ENCODE measurements at places on chromosomes 1 and 21.

DNA sequence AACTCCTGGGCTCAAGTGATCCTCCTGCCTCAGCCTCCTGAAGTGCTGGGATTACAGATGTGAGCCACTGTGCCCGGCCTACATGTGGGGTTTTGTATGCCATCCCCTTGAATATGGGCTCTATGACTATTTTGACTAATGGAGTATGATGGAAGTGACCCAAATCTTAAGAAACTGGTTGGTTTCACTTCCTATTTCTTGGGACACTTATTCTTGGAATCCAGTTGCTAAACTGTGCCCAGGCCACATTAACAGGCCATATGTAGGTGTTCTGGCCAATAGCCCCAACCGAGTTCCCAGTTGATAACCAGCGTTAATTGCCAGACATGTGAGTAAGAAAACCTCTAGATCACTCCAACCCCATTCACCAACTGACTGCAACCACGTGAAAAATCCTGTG lies 36.3 kb upstream of the CLIC4 start:
- DNase-seq: no peak

- no peak for DNase-seq
Observed at GRCh38 chr1:56958526-56958925, 7.3 kb downstream of the C8B start.

- no peak for DNase-seq
Observed at GRCh38 chr1:213689260-213689659, 298.5 kb upstream of the PROX1 start.

GRCh38 chr21:29184037-29184436 lies 53.6 kb downstream of the MAP3K7CL start:
- DNase-seq: no peak

- no peak for DNase-seq
Observed at GRCh38 chr1:7561331-7561921, 209.7 kb upstream of the VAMP3 start.

GRCh38 chr1:232012773-232013386 lies 386.3 kb downstream of the DISC1 start:
- no peak for DNase-seq

DNA sequence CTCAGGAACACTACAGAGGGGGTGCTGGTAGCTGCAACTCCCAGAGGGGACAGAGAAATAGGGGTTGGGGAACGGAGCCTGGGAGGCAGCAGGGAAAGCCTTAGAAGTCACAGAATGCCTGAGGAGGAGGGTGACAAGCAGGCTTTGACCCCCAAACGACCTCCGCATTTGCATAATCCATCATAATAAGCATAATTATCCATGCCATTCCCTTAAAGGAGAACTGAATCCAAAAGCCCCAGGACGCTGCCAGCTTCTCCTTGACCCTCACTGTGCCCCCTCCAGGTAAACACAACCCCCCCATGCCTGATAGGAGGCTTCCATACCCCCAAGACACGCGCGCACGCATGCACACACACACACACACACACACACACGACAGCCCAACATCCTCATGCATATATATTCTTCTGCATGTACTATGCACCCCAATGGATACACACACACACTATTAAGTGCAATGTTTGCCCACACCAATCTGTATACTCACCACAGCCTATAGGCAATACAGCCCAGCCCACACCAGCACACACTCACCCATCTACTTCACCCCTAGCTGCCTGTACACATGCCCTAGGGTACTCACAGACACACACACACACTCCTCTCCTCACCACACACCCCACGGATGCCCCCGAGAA lies 27.8 kb downstream of the SDC3 start:
- DNase-seq: no peak

- DNase-seq: no peak
Observed at GRCh38 chr1:39283858-39284257, 79.4 kb downstream of the MACF1 start.

- DNase-seq: no peak
Observed at GRCh38 chr1:6574025-6574620, 5.7 kb upstream of the ZBTB48 start.

GRCh38 chr1:208100906-208101305 lies 143.3 kb downstream of the PLXNA2 start:
- peak; percentile 21 for DNase-seq

DNA sequence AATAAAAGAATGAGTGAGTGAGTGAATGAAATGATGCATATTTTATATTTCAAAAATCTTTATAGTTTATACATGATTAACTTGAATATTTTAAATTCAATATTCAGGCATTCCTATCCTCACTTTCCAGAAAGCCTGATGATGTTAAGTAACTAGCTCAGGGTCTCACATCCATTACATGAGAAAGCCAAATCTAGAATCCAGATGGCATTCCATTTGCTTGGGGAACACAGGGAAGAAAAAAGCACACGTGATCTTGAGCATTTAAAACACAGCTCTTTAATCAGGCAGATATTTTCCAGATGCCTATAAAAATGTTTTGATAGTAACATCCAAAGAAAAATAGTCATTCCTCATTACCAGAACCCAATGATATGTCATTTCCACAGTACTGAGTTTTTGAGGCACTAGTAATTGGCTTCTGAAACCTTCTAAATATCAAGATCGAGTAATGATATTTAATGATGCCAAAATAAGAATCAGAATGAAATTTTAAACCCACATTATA lies 291.9 kb downstream of the DSCAM start:
- DNase-seq: no peak

- no peak for DNase-seq
Observed at GRCh38 chr1:77065693-77066342, 153.4 kb downstream of the PIGK start.

DNA sequence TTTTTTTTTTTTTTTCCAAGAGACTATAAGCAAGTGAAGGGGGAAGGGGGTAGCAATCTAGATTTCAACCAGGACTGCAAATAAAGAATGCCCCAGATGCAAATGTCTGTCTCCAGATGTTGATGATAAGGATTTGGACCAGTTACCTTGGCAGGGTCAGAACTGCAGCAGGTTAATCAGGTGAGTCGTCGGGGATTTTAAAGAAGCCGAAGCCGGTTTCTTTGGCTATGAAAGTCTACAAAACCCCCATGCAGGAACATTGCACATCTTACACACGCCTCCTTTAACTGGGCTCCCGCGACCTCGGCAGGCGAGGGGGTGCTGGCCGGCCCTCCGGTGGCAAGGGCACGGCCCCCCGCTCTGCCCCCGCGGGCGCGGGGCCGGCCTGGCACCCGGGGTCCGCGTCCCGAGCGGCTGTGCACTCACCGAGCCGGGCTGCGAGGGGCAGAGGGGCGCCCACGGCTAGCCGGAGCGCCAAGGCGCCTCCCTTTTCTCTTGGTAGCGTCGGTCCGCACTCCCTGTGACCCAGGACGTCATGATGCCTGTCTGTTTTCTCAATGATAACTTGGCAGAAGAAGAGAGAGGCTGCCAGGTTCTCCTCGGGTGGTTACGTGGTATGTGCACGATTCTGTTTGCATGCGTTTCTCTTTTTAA lies 366.3 kb upstream of the ESRRG start:
- DNase-seq: no peak

- peak; percentile 55 for DNase-seq
Observed at GRCh38 chr1:26784023-26784871, 3.5 kb upstream of the PIGV start.

- DNase-seq: no peak
Observed at GRCh38 chr1:19363536-19364152, 51.5 kb downstream of the SLC66A1 start.

- no peak for DNase-seq
Observed at GRCh38 chr1:203796236-203796605, 798 bp downstream of the ZBED6 start.

GRCh38 chr1:208924928-208925327 lies 658.6 kb upstream of the CAMK1G start:
- DNase-seq: no peak

GRCh38 chr1:237671262-237671661 lies 219.5 kb downstream of the ZP4 start:
- DNase-seq: no peak

- DNase-seq: no peak
Observed at GRCh38 chr1:147238053-147238902, 4.2 kb upstream of the CHD1L start.

GRCh38 chr21:16264319-16264718 lies 534.5 kb downstream of the USP25 start:
- DNase-seq: no peak

DNA sequence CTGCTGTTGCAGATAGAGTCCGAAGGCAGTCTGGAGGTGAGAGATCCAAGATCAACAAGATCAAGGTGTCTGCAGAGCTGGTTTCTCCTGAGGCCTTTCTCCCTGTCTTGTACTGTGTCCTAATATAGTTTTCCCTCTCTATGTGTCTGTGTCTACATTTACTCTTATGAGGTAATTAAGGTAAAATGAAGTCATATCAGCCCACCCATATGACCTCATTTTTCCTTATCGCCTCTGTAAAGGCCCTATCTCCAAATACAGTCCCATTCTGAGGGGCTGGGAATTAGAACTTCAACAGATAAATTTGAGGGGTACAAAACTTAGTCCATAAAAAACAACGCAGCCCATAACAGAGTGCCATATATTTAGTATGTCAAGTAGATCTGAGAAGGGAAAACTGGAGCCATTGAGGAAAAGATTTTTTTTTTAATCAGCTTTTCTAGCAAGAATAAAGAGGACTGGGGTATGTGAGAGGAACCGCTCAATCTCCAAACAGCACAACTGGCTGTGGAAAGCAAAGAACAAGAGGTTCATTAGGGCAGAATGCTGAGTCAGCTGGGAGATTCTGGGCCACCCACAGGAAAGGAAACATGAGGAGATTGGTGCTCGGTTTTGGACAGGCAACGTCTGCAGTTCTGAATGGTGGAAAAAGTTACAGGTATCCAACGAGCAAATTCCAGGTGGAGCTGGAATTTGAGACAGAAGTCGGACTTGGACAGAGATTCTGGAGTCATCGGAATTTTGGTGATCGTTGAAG lies 65.7 kb downstream of the MAP3K21 start:
- DNase-seq: no peak

GRCh38 chr1:231986631-231987336 lies 360.2 kb downstream of the DISC1 start:
- no peak for DNase-seq

- DNase-seq: no peak
Observed at GRCh38 chr1:3610527-3611169, 660 bp downstream of the MEGF6 start.

DNA sequence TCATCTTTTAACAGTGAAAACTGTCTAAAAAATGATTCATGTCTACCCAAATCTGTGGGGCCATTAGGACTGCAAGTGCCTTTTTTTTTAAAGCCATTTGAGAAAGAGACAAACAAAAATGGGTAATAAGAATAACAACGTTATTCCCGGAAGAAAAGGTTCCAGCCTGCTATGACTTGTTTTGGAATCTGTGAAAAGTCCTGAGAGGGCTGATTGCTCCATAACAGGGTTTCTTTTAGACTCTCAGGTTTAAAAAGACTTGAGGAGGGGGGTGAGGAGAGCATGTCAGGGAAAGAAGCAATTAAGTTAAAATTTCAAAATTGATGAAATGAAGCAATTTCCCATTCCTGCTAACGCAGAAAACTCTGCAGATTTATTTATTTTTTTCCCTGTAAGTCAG lies 56.4 kb downstream of the CACHD1 start:
- no peak for DNase-seq

GRCh38 chr1:207988326-207989165 lies 77.6 kb upstream of the CD34 start:
- DNase-seq: no peak

- DNase-seq: no peak
Observed at GRCh38 chr21:37166733-37167132, 93.7 kb downstream of the TTC3 start.

DNA sequence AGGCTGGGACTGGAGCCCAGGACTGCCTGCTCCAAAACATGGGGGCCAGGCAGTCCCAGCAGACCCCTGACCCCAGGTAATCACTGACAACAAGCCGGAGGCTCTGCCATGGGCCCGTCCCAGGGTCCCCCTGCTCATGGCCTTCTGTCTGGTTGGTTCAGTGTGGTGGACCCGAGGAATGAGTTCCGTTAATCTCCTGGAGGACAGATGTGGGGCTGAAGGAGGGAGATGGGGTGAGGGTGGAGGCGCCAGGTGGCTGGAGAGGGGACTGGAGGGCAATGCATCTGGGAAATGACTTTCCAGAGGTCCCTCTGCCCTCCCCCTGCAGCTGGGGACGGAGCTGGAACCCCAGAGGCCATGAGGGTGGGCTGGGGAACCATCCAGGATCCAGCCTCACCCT lies 103.2 kb downstream of the EBNA1BP2 start:
- no peak for DNase-seq

- DNase-seq: no peak
Observed at GRCh38 chr1:211750599-211750998, 75.2 kb upstream of the NEK2 start.

GRCh38 chr1:101311146-101311920 lies 74.5 kb downstream of the S1PR1 start:
- no peak for DNase-seq

DNA sequence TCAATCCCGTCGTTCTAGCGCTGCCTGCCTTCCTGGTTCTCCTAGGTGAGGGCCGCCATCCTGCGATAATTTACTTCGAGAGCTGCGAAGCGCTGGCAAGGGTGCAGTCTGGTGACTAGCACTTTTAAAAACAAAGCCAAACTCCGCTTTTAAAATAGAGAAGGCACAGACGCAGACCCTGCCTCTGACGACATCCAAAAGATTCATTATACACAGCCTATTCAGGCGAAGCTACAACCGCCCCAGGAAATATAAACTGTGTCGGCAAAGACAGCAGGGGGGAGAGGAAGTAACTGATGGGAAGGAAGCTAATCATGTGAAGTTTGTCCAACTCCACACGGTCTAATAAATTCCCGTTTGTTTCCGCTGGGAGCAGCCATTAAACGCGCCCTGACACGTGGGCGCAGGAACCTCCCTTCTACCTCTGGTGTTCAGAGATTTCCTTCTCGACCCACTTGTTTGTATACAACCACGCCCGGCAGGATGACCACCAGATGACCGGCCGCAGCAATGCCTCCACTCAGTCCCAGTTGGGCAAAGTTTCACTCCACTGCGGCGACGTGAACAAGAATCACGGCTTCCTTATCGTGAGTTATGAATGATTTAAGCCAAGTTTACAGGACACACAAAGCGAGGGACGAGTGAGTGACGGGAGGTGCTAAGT lies 1.3 kb downstream of the GNG12 start:
- no peak for DNase-seq

DNA sequence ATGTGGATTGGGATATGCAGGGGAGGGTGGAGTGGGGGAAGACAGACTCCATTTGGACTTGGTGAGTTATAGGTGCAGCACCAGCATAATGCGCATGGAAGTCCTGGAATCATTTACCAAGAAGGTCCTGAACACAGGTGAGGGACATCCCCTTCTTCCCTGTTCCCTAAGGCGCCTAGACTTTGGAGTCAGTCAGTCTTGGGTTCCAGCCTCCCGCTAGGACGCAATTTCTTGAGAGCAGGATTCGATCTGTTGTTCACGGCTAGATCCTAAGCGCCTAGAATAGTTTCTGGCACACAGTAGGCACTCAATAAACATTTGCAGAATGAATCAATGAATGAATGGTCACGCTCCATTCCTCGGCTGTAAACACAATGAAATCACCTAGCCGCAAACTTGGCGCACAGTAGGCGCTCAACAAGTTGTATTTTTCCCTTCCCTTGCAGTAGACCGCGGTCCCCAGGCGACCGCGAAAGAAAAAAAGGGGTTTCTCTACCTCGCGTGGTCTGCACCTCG lies 1.0 kb upstream of the AK4 start:
- DNase-seq: no peak
